Stimulated activated memory B cell treated with anti-CD40 and anti-IgM and Interleukin-4, amounts not matched to agents 10 μg/mL and 1 μg/mL and 100 μg/mL, for 72 hours (primary cell): ENCODE measurements at places on chromosomes 2 and 18.

DNA sequence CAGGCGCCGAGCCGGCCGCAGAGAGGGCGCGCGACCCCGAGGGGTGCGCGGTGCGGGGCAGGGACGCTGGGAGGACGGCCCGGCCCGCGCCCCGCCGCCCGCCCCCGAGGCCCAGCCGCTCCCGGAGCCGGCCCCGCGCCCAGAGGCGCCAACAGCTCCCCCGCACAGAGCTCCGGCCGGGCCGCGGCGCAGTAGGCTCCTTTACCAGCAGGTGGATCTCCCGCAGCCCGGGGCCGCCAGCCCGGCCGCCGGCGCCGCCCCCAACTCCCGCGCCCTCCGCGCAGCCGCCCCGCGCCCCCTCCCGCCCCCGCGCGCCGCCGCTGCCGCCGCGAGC lies 258 bp downstream of the MGAT4A start:
- peak; percentile 80 for ATAC-seq

DNA sequence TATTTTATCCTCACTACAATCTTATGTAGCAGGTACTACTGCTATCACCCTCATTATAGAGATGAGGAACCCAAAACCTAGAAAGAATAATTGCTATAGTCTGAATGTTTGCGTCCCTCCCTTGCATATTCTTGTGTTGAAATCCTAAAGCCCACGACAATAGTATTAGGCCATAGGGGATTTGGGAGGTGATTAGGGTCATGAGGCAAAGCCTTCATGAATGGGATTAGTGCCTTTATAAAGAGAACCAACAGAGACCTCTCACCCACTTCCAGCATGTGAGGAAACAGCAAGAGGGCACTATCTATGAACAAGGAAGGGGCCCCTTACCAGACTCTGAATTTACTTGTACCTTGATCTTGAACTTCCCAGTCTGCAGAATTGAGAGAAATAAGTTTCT lies 500.3 kb upstream of the FAM98A start:
- no peak for ATAC-seq

- ATAC-seq, result no peak
These were observed 17.6 kb downstream of the FN1 start for GRCh38 chr2:215418064-215418963.

DNA sequence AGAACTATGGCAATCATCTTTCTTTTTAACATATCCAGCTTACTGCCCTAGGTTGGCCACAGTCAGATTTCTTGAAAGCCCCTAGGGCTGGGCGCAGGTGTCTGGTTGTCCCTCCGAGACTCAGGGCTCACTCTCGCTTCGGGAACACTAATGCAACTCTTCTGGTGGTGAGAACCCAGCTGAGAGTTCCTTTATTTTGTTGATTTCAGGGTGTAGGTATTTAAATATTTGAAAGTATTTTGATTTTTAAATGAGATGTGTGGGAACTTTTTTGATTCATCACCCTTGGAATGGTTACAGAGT lies 40.7 kb downstream of the INPP4A start:
- no peak for ATAC-seq

DNA sequence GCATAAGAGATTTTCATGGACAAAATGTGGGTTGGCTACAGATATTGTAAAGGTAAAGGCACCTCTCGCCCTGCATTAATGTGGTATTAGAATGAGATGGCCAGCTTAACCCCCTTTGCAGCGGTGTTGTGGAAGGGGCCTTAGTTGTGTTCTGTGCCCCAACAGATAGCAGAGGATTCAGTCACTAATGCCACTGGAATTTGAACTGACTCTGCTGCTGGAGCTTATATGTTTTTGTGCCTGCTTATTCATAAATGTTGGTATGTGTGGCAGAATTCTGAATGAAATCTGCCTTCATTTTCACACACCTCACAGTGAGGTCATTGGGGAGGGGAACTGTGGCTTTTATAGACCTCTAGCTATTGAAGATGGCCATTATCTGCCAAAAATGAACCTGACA lies 90.7 kb upstream of the ITGA6 start:
- ATAC-seq, result no peak

DNA sequence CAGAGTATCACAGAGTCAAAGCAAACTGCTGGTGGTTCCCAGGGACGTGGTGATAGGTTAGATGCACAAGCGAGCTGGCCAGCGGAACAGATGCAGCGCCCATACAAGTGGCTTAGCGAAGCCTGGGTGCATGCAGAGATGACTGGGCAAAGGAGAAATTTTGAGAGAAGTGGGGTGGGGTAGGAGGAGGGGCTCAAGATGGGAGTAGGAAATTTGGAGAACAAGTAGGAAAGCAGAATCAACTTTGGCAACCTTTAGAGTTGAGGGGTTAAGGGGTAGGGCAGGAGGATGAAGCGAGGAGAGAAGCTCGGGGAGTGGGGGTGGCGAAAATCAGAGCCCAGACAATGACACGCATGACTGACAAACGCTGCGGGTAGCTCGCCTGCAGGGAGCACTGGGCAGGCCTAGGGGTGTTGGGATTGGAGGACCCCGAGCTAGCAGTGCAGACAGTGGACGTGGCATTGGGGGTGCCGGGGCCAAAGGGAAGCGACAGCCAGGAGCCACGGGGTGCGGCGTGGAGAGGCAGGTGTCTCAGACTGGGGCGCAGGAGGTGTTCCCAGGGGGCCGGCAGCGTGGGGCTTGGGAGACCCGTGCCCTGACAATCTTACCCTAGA lies 431 bp downstream of the FAM98A start:
- ATAC-seq, result peak; percentile 67

DNA sequence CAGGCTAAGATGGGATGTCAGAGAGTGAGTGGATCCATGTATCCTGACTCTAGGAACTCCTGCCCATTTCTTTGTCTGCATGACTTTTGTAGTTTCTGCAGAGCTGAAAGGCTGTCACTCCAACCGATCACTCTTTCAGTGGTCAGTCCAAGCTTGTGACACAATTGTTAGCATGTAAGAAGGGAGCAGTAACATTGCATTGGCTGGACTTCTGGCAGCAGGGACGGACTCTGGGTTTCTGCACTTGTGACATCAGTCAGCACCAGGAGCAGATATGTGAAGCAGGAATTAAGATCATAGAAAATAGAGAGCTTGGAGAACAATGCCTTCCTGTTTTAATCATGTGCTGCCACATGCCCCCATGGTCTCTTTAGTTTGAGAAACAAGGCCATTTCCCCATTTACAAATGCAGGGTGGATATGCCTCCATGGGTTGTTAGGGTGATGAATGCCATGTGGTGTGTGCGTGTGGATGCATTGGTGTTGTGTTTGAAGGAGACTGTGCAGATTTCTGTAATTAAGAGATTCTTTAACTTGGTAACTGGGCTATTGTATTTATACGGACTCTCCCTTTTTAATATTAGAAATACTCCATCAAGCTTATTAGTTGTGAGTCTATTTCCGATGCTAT lies 214.3 kb upstream of the EPHA4 start:
- ATAC-seq, result no peak

DNA sequence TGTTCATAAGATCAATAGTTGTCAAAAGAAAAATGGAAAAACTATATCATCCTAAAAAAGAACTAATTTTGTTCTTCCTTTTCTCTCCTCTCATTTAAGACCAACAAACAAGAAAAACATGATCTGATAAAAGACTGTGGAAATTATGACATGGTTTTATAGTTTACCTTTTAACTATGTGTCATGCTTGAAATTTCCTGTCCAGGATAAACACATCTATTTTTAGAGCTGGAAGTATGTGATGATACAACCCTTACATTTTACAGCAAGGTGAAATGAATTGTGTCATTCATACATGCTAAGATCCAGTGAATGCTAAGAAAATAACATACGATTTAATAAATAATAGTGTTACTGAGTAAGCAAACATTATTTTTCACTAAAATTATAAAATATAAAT lies 89.9 kb downstream of the GULP1 start:
- no peak for ATAC-seq

DNA sequence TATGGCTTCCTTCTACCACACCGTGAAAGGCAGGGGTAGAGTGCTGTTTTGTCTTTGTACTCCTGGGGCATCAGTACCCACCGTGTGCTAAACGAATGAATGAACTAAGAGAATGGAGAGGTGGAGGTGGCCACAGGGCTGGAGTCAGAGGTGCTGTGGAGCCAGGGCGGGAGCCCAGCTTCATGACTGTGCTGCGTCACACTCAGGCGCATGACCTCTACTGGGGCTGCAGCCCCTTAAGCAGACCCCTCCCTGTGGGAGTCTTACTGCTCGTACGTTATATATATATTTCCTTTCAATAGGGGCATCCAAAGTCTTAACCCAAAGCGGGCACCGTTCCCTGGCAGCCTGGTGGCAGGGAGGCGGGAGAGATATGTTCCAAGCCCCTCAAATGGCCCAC lies 18.0 kb upstream of the LBH start:
- no peak for ATAC-seq

GRCh38 chr2:189937691-189938090 lies 124.8 kb downstream of the MSTN start:
- ATAC-seq, result no peak

- ATAC-seq, result no peak
These were observed 144.6 kb downstream of the LPIN1 start for GRCh38 chr2:11891028-11891427.

DNA sequence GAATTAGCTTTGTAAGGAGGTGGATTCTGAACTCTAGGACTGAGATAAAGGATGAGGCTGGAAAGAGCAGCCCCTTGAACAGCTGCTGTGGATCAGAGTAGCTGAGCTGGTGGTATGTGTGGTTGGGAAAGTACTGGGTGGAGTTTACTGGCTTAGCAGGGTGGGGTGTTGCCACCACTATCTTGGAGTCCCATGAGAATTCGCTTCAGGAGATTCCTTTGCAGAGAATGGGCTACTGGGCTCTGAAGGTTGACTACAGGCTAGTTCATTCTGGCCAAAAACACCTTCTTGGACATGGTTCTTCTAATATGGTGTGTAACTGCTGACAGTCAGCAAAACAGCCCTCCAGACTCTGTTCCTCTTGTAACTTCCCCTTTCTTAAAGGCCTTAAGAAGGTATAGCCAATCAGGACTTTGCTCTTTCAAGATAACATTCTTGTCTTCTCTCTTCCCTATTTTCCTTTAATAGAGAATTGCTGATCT lies 52.7 kb downstream of the TET3 start:
- peak; percentile 91 for ATAC-seq

- ATAC-seq, result peak; percentile 56
These were observed 680 bp upstream of the LBH start for GRCh38 chr2:30230497-30231211.

DNA sequence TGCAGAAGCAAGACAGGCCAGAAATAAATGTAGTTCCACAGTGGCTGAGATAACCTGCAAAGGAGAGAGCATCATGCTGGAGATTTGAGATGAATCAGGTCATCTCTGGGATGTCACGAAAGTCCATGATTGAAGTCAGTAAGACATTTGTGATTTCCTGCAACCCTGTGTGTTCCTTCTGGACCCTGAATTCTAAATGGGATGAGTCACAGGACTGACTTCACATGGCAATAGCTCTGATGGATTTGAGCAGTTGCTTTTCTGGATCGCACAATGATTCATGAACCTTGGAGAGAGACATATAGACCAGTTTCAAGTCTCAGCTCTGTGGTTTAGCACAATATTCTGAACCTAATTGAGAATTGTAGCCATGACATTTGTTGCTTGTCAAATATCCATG lies 102.9 kb downstream of the TSN start:
- no peak for ATAC-seq

GRCh38 chr2:2579814-2580213 lies 248.7 kb upstream of the MYT1L start:
- no peak for ATAC-seq

GRCh38 chr18:34491719-34492118 lies 218.4 kb upstream of the DTNA start:
- no peak for ATAC-seq

- no peak for ATAC-seq
These were observed 11.8 kb upstream of the CCBE1 start for GRCh38 chr18:59708988-59709387.

DNA sequence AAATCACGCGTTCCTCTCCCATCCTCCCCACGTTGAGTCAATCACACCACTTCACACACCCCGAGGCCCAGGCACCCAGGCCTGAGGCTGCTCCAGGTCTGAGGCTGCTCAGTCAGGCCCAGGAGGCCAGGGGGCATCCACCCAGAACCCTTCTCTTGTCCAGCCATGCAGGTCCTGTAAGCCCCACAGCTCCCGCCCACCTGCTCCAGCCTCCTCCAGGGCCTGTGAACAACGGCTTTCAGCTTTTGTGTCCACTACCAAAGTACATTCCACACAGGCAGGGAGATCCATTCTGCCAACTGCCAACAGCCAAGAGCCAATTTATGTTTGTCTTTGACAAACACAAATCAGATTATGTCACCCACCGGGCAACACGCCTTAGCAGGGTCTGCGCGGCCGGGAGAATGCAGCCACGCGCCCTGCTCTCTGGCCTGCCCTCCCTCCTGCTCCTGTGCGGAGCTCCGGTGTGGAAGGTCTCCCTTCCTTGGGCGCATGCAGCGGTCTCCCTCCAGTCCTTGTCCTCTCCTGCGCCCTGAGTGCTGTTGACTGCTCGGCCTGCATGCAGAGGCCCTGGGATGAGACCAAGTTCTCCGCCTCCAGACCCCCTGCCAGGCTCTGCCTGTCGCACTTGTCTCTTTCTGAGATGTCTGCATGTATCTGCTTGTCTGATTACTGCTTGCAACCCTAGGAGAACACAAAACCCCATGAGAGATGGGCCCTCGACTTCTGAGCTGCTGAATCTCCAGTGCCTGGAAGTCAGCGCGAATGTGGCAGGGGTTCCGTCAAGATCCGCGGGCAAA lies 146.6 kb downstream of the ZNF516 start:
- no peak for ATAC-seq

DNA sequence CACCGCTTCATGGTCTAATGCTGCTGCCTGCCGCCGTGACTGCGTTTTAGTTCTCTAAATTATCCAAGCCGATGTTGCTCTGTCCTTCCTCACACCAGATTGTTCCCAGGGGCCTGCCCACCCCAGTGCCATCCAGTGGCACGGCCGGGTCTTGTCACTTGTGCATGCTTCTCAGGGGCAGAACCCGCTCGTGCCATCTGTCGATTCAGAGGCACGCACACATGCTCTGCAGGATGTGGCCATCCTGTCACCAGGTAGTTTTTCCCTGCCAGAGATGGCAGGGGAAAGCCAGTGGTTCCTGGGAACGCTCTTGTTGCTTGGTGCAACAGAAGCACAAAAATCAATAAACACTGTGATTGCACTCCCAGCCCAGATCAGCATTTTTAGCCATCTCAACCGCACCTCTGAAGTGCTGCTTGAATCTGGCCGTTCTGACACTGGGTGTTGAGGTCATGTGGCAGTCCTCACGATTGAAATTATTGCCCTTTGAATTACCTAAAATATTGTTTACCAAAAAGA lies 119.6 kb upstream of the BOD1L2 start:
- ATAC-seq, result no peak

GRCh38 chr2:238100049-238100820 lies at the start of gene ESPNL:
ESPNL (plus strand) TSS chr2:238100340; CDS start chr2:238100420, 80 bp downstream.
- no peak for ATAC-seq

- ATAC-seq, result no peak
These were observed 205.7 kb downstream of the DSEL start for GRCh38 chr18:67310826-67311225.

DNA sequence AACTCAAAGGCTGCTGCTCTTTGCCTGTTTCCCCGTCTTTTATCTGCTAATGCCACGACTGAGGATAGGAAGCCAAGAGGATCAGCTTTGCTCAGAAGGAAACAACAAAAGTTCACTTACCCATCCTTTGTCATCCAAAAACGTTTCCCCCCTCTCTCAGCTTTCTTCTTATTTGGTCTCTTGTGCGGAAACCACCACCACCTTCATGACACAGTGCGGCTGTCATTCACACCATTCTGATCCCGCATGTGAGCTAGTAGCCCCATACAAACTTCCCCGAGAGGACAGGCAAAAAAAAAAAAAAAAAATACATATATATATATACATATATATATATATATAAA lies 656 bp downstream of the LRRTM4 start:
- ATAC-seq, result no peak

GRCh38 chr2:215379039-215379438 lies 56.8 kb downstream of the FN1 start:
- no peak for ATAC-seq
